Sigmoid colon (tissue), 7 donors: ENCODE measurements at places on chromosomes 4 and X. TPM values are rescaled to one million over a fixed set of nuclear protein-coding genes. Genes with fewer than 3 reads are reported as not detected.

The KLHL15 gene
- 15.1 TPM for total RNA-seq

The FGF5 gene
- 0.33 TPM for total RNA-seq

The CENPVL2 gene
- not detected for total RNA-seq

The ADGRL3 gene
- total RNA-seq: 6.9 TPM

The USP26 gene
- total RNA-seq: not detected

The PWWP3B gene
- 0.54 TPM for total RNA-seq

The NELFA gene
- total RNA-seq: 19.3 TPM

The CXXC4 gene
- total RNA-seq: 2.2 TPM

DNA sequence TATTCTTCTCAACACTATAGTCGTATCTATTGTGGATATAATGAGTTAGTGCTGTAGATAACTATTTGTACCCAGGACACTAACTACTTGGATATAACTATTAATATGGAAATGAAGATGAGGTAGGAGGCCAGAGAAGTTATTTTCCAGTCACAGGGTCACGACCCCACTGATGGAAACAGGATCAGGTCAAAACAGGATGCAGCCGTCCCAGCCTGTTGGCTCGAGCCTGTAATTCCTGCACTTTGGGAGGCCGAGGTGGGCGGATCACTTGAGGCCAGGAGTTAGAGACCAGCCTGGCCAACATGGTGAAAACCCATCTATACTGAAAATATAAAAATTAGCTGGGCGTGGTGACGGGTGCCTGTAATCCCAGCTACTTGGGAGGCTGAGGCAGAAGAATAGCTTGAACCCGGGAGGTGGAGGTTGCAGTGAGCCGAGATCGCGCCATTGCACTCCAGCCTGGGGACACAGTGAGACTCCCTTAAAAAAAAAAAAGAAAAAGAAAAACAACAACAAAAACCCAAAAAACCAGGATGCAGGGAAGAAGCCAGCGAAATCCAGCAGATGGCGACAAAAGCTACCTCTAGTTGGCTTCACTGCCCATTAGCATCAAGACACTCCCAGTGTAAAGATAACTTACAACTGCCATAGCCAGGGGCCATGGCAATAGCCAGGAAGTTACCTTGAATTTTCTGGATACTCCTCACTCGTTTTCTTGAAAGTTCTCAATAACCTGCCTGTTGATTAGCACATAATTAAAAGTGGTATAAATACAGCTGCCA is 37.9 kb upstream of the NKAP start:
- H3K36me3 ChIP-seq: no peaks in the 10 kb centered on the region
- H3K4me3 ChIP-seq: no peak overlapping the region
- no peaks in the 10 kb centered on the region for H3K4me1 ChIP-seq
- H3K27me3 ChIP-seq: no peaks in the 10 kb centered on the region
- H3K27ac ChIP-seq: no peak overlapping the region
- no peak for DNase-seq

- DNase-seq: no peak
- H3K4me3 ChIP-seq: no peak overlapping the region
- H3K27ac ChIP-seq: no peak overlapping the region
- H3K36me3 ChIP-seq: no peaks in the 10 kb centered on the region
- H3K27me3 ChIP-seq: no peaks in the 10 kb centered on the region
These were observed 217.6 kb downstream of the ZNF674 start for GRCh38 chrX:46327566-46328115.

DNA sequence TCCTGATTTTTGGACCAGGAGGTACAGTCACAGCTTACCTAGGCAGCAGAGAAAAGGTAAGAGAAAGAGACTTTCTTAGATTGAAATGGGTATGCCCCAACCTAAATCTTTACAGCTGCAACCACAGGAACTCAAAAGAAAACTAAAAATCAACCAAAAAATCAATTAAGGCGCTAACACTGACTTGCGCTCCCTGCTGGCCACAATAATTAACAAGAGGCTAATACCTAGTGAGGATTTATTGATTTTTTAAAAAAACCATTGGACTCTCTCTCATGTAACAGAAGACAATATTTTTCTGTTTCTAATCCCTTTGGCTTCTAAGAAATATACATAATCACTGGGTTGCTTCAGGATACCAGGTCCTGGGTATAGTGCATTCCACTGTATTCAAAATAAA is 153.9 kb upstream of the TENM3 start:
- H3K27ac ChIP-seq: no peak overlapping the region
- no peaks in the 10 kb centered on the region for H3K27me3 ChIP-seq
- no peaks in the 10 kb centered on the region for H3K36me3 ChIP-seq
- H3K4me1 ChIP-seq: no peaks in the 10 kb centered on the region
- no peak overlapping the region for H3K4me3 ChIP-seq

DNA sequence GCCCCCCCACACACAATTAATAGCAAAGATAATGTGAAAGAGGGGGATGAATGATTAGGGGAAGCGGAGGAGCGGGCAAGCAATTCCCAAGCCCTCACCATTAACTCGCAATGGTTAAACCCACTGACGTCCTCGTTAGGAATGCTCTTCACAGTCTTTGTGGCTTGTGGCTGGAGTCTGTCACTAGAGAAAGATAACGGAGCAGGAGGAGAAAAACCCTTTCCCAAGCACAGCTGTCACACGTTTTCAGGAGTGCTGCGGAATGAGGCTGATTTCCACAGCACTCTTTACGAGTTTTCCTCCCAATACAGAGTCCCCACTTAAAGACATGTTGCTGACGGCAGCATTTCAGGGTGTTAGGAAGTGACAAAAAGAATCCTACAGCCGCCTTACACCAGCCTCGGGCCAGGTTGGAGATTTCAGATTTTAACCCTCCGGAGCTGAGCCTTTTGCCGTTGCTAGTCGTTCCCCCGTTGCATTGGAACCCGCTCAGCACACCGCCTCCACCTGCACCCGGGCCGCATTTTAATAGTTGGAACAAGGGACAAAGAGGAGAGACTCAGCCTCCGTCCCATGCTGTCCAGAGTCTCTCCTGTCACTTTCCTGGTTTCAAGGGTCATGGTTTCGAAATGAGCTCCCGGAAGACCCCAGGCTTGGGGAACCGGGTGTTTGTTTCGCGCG is 92.2 kb downstream of the GEMIN8 start:
- peak overlapping the region; percentile 17 for H3K4me3 ChIP-seq
- no peaks in the 10 kb centered on the region for H3K4me1 ChIP-seq
- H3K27me3 ChIP-seq: peaks cover 13% of the 10 kb centered on the region
- H3K27ac ChIP-seq: no peak overlapping the region
- no peak for DNase-seq
- H3K36me3 ChIP-seq: no peaks in the 10 kb centered on the region

DNA sequence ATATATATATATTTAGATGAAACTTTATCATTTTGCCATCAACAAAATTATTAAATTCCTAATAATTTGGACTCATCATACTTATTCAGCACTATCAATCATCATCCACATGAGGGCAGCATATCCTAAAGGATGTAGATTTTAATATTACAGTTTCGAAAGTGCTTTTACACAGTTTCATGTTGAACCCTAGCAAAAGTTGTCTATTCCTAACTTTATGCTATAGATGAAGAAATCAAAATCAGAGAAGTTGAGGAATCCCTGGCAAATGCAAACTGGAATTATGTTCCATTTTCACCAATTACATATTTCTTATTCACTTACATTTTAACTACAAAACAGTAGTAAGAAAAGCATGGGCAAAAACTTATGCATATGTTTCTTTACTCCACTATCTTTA is 36.6 kb upstream of the UGT2A1 start:
- no peaks in the 10 kb centered on the region for H3K4me1 ChIP-seq
- H3K36me3 ChIP-seq: no peaks in the 10 kb centered on the region
- no peak for DNase-seq
- H3K27me3 ChIP-seq: no peaks in the 10 kb centered on the region

GRCh38 chrX:153444333-153445011 is 1.4 kb downstream of the TREX2 start:
- DNase-seq: peak; percentile 57
- no peaks in the 10 kb centered on the region for H3K4me1 ChIP-seq
- no peak overlapping the region for H3K4me3 ChIP-seq
- H3K27me3 ChIP-seq: no peaks in the 10 kb centered on the region
- H3K27ac ChIP-seq: no peak overlapping the region
- no peaks in the 10 kb centered on the region for H3K36me3 ChIP-seq

GRCh38 chrX:154809939-154810665 is 4.8 kb upstream of the MPP1 start:
- no peak overlapping the region for H3K4me3 ChIP-seq
- no peak overlapping the region for H3K27ac ChIP-seq

GRCh38 chr4:46949822-46950221 is 40.8 kb upstream of the COX7B2 start:
- H3K27me3 ChIP-seq: no peaks in the 10 kb centered on the region
- no peaks in the 10 kb centered on the region for H3K4me1 ChIP-seq
- no peak overlapping the region for H3K4me3 ChIP-seq
- H3K36me3 ChIP-seq: no peaks in the 10 kb centered on the region

GRCh38 chr4:72323227-72323626 is 245.8 kb downstream of the ADAMTS3 start:
- DNase-seq: no peak
- no peak overlapping the region for H3K4me3 ChIP-seq
- no peaks in the 10 kb centered on the region for H3K36me3 ChIP-seq
- no peak overlapping the region for H3K27ac ChIP-seq
- H3K4me1 ChIP-seq: peaks cover 18% of the 10 kb centered on the region

- H3K4me1 ChIP-seq: no peaks in the 10 kb centered on the region
- DNase-seq: no peak
- H3K27ac ChIP-seq: no peak within 1 kb of the TSS
- no peaks in the 10 kb centered on the region for H3K27me3 ChIP-seq
- H3K36me3 ChIP-seq: no peaks in the 10 kb centered on the region
These were observed at the start of gene PAGE5 for GRCh38 chrX:55220119-55220794. Gene PAGE5 (plus strand): TSS chrX:55220346. CDS start chrX:55221383, 1,037 bp downstream.

GRCh38 chrX:119624417-119624816 is 18.2 kb upstream of the NKRF start:
- H3K36me3 ChIP-seq: no peaks in the 10 kb centered on the region
- no peaks in the 10 kb centered on the region for H3K27me3 ChIP-seq
- DNase-seq: no peak

DNA sequence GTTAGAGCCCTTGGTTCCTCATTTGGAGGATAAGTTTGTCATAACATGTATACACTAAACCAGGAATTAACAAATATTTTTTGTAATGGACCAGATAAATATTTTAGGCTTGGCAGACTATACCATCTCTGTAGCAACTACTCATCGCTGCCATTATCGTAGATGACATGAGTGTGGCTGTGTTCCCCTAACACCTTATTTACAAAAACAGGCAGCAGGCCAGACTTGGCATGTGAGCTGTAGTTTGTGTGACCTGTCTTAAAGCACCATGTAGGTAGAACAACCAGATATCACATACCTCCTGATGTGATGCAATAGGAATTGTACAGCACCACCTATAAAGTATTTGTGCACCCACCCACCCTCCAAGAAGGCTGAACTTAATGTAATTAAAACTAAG is 82.0 kb downstream of the RASGEF1B start:
- no peaks in the 10 kb centered on the region for H3K36me3 ChIP-seq
- DNase-seq: no peak

DNA sequence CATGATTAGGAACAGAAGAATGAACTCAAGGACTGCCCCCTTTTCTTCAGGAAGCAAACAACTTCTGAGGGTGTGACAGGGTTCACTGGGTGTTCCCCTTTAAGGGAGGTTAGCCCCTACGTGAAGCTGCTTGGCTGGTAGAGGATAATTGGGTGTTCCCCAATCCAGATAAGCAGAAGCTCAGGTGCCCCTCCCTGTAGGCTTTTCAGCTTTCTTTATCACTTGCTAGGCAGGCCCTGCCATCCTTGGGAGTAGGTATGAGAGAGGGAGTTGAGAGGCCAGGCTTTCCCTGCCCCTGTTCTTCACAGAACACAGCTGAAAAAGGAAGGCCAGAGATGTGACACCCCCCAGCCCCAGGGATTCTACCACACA is 44.2 kb downstream of the RTL9 start:
- H3K36me3 ChIP-seq: no peaks in the 10 kb centered on the region
- DNase-seq: no peak
- H3K4me1 ChIP-seq: no peaks in the 10 kb centered on the region
- H3K4me3 ChIP-seq: no peak overlapping the region
- no peaks in the 10 kb centered on the region for H3K27me3 ChIP-seq

DNA sequence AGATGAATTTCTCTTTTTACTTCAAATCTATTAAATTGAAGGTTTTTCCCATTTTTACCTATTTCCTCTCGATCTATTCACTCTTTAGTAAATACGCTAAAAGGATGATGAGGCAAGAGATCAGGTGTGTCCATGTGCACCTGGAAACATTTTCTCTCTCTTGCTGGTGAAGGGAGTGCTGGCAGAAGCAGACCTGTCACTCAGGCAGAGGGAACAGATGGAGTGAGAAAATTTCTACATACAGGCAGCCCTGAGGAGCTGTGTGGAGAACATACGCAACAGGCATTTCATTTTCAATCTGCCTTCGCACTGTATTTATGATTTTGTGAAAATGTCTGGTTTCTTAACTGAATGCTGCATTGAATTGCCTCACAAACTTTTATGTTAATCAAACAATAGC is 249.5 kb downstream of the GPM6A start:
- no peaks in the 10 kb centered on the region for H3K4me1 ChIP-seq
- no peak overlapping the region for H3K27ac ChIP-seq
- H3K27me3 ChIP-seq: no peaks in the 10 kb centered on the region
- no peak overlapping the region for H3K4me3 ChIP-seq
- no peak for DNase-seq
- no peaks in the 10 kb centered on the region for H3K36me3 ChIP-seq

DNA sequence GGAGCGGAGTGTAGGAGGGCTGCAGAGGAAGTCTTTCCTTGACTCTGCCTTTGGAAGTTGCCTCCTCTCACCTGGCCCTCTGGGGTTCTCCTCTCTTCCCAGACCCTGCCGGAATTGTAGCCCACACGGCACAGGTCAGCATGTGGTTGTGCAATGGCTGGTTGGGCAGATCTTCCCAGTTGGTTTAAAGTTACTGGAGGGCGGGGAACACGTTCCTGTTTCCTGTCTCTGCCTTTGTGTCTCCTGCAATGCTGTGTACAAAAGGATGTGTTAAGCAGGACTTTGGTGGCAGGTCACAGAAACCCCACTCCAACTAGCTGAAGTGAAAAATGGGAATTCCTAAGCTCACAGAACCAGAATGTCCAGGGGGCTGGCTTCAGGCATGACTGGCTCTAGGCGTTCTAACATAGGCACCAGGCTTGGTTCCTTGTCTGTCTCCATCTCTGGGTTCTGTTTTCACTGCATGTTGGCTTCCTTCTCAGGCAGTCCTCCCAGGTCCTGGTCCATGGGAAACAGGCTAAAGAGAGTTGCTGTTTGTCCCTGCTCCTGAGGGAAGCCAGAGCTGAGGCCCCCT is 19.9 kb downstream of the SORCS2 start:
- DNase-seq: no peak
- H3K36me3 ChIP-seq: no peaks in the 10 kb centered on the region
- no peak overlapping the region for H3K4me3 ChIP-seq
- no peaks in the 10 kb centered on the region for H3K27me3 ChIP-seq
- H3K4me1 ChIP-seq: no peaks in the 10 kb centered on the region

DNA sequence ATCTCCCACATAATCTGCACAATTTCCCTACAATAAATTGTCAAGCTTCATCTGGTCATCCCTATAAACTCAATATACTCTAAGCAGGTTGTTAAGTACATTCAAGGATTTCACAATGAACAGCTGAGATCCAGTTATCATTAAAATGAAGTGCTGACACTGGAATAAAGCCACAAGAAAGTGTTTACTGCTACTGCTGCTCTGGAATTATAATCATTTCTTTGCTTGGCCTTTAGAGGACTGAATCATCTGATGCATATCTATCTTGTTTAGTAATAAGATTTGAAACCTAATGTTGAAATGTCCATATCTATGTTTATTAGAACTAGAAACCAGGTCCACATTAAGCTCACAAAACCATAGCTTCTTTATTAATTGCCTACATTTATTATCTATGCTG is 338.6 kb upstream of the ZFP42 start:
- no peak overlapping the region for H3K27ac ChIP-seq
- H3K4me1 ChIP-seq: no peaks in the 10 kb centered on the region
